ENCODE measurements at places on chromosomes 1 and 21.

DNA sequence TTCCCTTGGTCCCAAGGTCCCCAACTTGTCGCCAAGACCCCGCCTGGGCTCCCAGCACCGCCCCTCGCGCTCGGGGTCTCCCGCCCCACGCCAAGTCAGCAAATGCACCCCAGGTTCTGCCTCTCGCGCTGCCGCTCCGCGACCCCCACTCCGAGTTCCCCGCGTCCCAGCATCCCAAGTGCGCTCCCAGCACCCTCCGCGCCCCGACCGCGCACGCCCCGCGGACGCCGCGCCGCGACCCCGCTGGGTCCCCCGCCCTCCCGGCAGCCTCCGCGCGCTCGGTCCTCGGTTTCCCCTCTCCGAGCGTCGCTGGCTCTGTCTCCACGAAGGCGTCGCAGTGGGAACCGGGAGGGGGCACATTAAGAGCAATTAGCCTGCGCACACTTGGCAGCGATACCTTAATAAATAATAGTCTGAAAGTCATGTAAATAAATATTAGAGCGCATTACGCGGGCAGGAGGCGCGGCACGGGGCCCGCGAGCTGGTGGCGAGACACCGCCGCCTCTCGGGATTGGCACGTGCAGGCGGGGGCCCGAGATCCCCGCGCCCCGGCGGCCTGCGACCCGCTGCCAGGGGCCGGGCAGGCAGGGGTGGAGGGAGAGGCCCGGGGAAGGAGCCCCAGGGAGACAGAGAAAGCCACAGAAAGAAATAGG, 75.9 kb downstream of the VWA5B1 start:
- DNase-seq: no peak

GRCh38 chr1:116345843-116346242, 27.2 kb upstream of the ATP1A1 start:
- DNase-seq: no peak

GRCh38 chr1:234920136-234920842, 208.3 kb downstream of the TOMM20 start:
- no peak for DNase-seq

GRCh38 chr1:153277852-153278251, 18.4 kb downstream of the LORICRIN start:
- no peak for DNase-seq

GRCh38 chr21:27286760-27287159, 319.9 kb upstream of the ADAMTS5 start:
- no peak for DNase-seq

DNA sequence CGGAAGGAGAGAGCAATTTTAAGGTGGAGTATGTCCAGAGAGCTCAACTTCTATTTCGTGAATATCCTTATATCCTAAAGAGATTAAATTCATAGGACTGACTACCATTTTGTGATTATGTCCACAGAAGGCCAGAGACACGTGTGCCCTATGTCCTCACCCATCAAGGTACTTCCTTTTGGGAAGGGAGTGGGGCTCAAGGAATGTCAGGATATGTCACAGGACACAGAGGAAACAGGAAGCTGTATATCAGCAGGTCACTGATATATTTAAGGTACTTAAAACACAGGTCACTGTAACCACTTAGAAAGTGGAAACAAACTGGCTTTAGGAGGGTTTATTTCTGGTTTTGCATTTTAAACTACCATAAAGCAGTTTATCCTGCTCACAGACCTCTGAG, 184.6 kb downstream of the APP start:
- DNase-seq: no peak

DNA sequence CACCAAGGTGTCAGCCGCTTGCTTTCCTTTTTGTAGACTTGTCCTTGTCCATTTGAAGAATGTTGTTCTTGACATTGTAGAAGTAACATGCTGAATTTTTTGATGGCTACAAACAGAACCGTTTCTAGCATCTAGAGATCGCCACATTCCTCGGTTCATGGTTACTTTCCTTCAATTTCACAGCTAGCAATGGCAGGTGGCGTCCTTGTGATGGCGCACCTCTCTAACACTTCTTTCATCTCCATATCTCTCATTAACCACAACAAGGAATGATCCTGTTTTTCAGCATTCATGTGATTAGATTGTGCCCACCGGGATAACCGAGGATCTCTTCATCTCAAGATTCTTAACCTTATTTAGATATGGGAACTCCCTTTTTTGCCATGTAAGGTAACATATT, 2129.8 kb downstream of the NCAM2 start:
- no peak for DNase-seq

- no peak for DNase-seq
These were observed 36.0 kb downstream of the F5 start for GRCh38 chr1:169550294-169550693.

DNA sequence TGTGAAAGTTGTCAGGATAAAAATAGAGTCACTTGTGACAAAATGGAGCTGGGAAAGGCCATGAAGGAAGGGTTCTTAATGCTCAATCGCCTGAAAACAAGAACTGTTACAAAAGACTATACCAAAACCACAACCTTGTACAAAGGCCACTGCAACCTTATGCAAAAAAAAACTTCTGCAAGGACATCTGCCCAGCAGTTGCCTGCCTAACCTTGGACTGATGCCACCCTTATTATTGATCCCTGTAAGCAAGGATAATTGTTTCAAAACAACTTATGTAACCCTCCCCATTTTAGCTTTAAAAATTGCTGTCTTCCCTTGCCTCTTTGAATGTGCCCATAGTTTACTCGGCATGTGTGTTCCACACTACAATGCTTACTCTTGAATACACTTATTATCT, 5.7 kb downstream of the ALG14 start:
- DNase-seq: no peak

DNA sequence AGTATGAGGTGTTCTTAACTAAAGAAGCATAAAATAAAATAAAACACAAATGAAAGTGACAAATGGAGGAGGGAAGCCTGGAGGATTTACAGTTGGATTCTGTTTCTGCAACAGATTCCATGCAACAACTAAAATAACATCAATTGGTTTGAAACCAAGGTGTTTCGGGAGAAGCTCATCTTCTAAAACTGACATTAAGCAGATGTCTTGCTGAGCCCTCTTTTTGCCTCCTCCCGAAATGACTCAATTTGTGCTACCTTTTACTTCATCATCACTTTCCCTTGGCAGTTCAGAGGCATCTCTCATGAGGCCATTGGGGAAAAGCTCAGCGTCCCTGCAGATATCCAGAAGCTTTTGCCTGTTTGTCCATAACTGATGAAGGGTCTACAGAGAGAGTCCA, 121.6 kb upstream of the ADAR start:
- no peak for DNase-seq

DNA sequence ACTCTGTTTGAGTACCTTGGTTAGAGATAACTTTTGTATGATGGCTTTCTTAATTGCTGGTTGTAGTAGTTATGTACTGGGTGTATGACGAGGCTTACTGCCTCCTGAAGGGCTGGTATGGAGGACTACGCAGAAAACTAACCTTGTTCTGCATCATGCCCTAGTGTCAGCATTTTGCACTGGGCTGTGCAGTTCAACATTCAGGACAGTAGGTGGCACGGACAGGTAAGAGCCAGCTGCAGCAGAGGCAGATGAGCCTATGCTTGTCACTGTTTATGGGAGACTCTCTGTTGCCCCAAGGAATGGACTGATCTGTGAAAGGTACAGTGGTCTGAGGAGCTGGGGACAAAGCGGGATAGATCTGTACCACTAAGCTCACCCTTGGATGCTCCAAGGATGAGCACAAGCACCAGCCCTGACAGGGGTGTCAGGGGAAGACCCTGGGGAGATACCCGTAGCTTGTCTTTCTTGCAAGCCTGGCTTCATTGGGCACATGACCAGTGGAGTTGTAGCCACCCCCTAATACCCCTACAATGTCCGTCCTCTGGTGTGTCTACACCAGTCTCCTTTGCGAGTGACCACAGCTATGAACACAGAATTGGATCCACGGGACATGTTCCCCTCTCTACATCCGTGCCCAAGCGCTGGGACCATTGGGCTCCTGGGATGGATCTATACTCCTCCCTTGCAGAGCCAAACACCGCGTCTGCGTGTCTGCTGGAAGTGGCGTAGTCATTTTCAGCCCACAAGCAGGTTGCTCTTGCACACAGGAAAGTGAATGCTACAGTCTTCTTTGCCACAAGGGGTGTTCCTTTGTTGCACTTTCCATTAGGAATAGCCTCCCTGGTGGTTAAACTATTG, 51.1 kb upstream of the CFHR3 start:
- no peak for DNase-seq

DNA sequence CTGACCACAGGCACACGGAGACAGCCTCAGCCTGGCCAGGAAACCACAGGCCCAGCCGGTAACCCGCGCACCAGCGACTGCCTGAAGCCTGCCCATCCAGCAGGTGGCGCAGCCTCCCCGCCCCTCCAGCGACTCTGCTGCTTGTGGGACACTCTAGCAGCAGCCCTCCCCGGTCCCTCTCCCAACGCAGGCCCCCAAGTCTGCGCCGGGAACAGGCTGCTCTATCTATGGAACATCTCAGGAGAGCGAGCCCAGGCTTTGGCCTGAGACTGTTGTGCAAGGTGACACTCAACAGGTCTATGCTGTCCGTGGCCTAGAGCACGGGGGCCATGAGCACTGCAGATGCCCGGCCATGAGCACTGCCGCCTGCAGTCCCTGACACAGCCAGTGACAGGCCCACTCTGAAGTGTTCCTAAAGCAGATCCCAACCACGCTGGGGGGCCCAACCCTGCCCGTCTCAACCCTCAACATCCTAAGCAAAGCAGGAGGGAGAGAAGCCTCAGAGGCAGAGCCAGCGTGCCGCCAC, 28.4 kb downstream of the WDR4 start:
- DNase-seq: no peak

- DNase-seq: no peak
These were observed 14.5 kb downstream of the NMNAT1 start for GRCh38 chr1:9957726-9958125.

DNA sequence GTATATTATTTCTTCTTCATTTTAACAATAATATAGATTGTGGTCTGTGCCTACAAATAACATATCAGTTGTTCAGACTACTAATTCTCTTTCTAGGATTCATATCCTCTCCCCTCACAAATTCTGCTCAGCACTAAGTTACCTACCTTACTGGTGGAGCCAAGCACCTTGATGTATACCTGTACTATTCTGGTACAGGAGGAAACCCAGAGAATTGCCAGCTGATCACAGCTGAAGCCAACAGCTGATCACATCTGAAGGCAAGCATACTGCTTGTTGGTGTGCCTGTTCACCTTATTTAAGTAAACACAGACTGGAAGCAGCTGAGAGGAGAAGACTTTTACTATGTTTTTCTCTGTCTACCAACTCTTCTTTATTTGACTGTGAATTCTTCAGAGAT, 101.8 kb downstream of the PBX1 start:
- no peak for DNase-seq

GRCh38 chr1:171984262-171984661, 143.0 kb downstream of the DNM3 start:
- no peak for DNase-seq

- no peak for DNase-seq
These were observed 709.9 kb upstream of the ADGRL4 start for GRCh38 chr1:79716447-79716846.

- peak; percentile 1 for DNase-seq
These were observed 558 bp upstream of the BTG3 start for GRCh38 chr21:17613242-17613676.

DNA sequence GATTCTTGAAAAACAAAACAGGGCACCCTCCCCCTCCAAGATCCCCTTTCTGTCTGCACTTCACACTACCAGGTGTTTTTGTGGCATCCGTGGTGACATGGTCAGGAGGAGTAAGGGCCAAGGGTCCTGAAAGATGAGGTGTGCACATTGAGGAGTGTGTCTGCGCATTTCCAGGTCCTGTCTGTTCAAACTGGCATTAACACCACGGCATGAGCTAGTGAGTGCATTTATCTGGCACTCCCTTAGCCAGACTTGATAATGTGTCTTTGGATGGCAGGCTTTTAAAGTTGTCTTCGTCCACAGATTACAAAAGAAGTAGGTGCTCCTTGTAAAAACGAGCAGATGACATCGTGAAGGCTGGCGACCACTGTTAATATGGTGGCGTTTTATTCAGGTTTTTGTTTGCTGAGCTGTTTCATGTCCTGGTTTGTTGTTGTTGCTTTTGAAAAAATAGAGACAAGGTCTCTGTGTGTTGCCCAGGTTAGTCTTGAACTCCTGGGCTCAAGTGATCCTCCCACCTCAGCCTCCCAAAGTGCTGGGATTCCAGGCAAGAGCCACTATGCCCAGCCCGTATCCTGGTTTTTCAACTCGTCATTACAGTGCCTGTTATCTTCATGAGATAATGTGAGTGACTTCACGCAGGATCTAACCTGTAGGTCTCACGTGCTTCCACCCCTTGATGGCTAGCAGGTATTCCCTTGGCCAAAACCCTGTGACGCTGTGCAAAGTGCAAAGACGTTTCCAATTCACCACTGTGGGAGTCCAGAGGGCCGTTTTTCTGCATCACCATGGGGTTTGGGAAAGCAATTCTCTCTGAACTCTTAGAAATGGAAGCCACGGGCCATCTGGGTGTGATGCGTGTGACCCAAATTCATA, 4.2 kb downstream of the TMEM51 start:
- no peak for DNase-seq

GRCh38 chr1:151710187-151710840, 6.3 kb downstream of the CELF3 start:
- DNase-seq: peak; percentile 43

GRCh38 chr1:32695098-32695904, 7.3 kb downstream of the SYNC start:
- no peak for DNase-seq

DNA sequence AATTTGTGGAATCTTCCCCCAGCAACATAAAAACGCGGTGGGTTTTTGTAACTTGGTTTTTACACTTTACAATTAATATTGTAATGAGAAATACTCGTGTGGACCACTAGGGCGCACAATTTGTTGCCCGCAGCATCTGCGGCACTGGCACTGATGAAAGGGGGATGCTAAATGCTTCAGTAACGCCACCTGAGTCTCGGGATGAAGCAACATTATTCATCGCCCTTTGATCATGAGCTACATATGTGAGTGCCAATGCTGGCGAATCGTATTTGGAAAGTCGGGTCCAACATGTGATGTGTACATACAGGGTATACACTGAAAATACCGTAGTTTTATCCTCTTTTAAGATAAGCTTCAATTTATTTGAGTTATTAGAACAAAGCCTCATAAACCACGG, 34.2 kb upstream of the COX20 start:
- DNase-seq: peak; percentile 23

DNA sequence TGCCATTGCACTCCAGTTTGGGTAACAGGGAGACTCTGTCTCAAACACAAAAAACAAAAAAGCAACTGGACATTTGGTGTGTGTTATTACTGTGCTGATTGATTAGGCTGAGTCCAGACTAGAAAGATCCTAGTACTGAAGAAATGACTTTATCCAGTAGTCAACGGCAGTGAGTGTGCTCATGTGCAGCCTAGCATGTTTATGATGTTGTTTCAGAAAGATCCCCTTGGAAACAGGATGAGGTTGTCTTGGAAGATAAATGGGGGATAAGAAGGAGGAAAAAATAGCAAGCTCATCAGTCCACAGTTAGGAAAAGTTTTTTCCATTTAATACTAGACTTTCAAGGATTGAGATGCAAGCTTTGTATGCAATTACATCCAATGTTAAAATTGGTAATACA, 14.3 kb downstream of the RUSC1 start:
- DNase-seq: no peak

DNA sequence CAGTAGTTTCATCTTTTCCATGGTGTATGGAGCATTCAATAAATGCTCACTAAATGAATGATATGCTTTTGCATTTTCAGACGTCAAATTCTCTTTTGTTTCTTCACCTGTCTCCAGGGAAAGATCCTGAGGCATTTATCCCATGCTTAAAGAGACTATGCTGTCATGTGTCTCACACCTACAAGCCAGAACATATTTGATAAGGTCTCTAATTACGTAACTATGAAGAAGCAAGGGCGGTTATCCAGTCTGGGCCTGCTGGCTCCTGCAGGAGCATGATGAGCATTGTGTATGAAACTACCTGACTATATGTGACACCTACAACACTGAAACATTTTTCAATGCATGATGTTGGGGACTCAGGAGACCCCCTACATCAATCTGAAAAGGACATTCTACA, 51.8 kb downstream of the FBXO42 start:
- no peak for DNase-seq

Data from stimulated activated CD4-positive, alpha-beta T cell treated with anti-CD3 and anti-CD28 coated beads, Interleukin-1b, Interleukin-23, amount 100 ng/mL, for 24 hours (primary cell).